Head of caudate nucleus (tissue), 42 donors: ENCODE measurements at places on chromosomes 3 and 15.
A peak's percentile ranks its signal among the peaks of the same experiment; 100 is the strongest.

- peak; percentile 76 for DNase-seq
These were observed 97.7 kb upstream of the ATP2B2 start for GRCh38 chr3:10602769-10603768.

- DNase-seq: no peak
These were observed 107.0 kb downstream of the IQSEC1 start for GRCh38 chr3:12965999-12966846.

DNA sequence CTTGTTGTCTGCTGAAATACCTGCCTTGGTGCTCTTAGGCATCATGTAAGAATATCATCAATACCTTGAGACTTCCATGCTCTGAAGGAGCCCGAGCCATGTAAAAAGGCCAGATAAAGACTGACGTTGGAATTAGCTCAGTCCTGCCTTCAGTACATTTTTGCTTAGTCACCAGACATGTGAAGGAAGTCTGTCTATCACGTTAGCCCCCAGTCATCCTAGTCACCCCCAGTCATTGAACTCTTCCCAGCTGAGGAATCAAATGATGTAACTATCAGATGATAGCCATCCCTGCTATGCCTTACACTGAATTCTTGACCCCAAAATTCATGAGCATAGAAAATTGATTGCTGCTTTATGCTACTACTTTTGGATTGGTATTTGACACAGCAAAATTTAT lies 351.2 kb upstream of the SGO1 start:
- DNase-seq: no peak

DNA sequence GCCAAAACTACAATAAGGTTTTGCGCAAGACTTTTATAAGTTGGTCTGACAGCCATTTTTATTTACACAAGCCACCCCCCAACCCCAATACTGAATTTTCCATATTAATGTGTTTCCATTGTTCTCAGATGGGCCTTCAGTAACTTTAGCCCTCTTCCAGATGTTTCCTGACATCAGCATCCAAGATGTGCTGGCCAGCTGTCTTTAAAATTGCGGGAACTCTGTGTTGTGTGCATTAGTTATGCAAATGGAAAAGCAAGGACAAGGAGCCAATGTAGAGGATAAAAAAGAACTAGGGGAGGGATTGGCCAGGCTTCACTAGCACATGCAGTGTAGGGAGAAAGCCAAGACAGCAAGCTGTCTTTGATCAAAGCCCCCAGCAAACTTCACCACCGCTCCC lies 45.4 kb downstream of the COMMD2 start:
- no peak for DNase-seq

- DNase-seq: no peak
These were observed 1.5 kb downstream of the PTPN9 start for GRCh38 chr15:75577401-75578172.

GRCh38 chr15:85312486-85312885 lies 67.9 kb upstream of the AKAP13 start:
- DNase-seq: no peak

GRCh38 chr3:102536456-102536855 lies 101.6 kb downstream of the ZPLD1 start:
- DNase-seq: peak; percentile 41

GRCh38 chr3:50248387-50248786 lies 12.4 kb downstream of the GNAI2 start:
- DNase-seq: no peak

GRCh38 chr3:64271631-64272030 lies 46.4 kb upstream of the PRICKLE2 start:
- no peak for DNase-seq

DNA sequence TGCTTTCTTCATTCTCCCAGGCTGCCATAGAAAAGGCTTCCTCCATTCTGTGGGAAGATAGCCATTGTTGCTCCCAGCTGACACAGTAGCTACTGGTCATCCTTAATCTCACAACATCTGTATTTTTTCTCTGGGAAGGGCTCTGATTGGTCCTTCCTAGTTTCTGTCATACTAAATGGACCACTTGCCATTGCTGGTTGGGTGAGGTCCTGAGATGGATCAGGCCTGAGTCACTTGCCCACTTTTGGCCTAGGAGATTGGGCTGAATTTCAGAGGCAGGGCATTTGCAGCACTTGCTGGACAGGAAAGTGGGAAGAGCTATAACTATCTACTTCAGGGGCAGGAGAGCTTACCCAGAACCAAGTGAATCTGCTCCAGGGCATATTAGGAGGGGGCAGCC lies 106.5 kb upstream of the PROK2 start:
- no peak for DNase-seq

DNA sequence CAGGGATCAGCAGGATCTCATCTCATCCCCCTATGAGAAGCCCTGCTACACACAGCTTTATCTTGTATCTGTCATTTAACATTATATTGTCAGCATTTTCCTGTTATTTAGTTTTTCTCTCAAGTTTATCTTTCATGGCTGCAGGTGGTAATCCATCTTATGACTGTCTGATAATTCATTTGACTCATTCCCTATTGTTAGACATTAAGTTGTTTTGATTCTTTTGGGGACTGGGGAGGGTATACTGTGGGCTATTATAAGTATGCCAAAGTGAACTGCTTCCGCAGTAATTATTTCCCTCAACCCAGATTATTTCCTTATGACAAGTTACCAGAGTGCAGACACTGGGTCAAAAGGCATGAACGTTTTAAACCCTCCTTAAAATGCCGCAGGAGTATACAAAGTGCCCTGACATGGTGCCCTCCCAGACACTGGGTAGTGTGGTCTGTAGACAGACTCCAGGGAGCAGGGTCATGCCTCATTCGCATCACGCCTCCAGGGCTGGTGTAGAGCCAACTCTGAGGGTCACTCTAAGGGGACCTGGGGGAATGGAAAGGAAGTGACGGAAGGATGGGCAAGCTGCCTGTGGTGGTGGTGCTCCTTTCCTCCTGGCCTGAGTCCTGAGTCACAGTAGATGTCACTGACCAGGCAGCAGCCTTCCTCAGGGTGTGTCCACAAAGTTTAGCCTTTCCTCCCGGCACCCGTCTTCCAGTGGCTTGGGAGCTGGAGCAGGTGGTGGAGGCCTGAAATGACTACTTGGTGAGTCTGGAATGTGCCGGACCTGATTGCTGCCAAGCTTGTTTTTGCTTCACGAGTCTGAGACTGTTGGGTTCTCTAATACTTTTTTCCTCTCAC lies 11.6 kb downstream of the GPR160 start:
- no peak for DNase-seq

DNA sequence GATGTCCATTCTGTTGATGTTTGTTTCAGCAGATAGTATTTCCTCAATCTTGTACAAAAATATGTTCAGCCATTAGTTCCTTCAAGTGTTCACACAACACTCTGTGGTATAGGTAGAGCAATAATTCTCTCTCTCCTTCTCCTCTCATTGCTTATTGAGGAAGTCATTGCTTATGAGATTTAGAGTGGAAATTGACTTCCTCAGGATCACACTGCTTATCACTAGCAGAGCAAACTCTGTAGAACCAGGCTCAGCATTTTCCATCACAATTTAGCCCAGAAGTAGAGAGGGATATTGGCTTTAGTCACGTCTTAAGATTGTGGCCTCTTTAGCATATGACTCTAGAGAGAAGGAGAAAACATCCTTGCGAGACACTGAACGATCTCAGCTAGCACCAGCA lies 31.2 kb downstream of the RAB11A start:
- no peak for DNase-seq

GRCh38 chr15:97425596-97425995 lies 534.9 kb upstream of the ARRDC4 start:
- DNase-seq: no peak

GRCh38 chr3:13121553-13122001 lies 48.3 kb upstream of the IQSEC1 start:
- DNase-seq: no peak

DNA sequence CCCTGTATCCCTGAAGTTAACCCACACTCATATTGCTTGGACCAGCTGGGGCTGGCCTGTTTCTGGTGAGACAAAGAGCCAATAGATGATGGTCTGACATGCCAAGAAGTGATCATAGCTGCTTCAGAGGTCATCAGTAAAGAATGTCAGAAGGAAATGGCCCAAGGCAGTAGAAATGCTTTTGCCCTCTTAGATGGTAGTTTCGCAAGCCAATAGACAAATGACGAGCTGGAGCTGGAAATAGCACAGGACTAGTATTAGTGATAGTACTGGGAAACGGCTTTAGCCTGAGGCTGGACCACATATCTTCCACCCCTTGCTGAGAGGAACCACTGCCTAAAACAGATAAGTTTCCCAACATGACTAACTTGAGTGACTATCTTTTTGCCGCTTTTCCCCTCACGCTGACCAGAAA lies 176.1 kb upstream of the THBS1 start:
- DNase-seq: no peak

- DNase-seq: no peak
These were observed 45.5 kb downstream of the SATB1 start for GRCh38 chr3:18379647-18380046.

DNA sequence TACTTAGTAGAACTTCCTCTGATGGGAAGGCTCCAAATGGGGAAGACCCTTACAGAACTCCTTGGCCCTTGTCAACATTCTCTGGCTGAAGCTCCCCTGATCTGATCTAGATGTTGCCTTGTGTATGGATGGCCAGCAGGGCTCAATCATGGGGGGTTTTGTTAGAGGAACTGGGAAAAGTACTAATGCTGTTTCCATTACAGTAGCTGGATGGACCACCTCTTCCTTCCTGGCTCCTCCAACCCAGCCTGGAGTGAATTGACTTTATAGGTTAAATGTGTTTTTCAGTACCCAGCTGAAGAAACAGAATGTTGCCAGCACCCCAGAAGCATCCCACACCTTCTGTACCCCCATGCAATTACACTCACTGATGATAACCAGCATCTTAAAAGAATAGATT lies 22.7 kb upstream of the CLEC3B start:
- no peak for DNase-seq

DNA sequence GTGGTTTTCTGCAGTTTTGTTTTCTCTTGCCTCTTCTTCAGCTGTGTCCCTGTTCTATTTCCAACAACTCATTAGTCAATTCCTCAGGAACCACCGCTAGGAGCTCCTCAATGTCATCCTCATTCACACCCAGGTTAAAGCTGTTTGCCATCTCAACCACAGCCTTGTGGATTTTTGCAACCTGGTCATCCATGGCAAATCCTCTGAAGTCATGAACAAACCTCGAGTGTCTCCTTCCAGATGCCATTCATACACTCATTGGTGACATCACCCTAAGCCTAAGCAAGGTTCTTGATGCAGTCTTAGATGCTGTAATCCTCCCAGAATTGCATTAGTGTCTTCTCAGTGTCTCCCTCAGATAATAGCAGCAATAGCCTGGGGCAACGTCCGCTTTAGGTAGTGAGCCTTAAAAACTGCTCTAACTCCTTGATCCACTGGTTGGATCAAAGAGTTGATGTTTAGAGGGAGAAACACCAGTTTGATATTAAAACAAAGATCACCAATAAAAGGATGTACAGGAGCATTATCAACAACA lies 31.5 kb upstream of the ZNF502 start:
- no peak for DNase-seq

DNA sequence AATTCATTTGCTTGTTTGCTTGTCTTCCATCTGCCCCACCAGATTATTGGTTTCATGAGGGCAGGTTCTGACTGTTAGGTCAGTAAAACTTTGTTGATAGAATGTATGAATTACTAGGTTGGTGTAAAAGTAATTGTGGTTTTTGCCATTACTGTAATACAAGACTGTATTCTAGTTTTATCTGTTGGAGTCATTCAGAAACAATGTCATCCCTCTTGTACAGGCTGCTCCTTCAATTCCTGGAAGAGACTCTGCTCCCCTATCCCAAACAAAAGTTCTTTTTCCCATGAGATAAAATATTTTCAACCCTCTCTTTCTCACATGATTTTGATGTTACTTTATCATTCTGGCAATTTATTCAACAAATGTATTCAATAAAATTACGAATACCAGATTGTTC lies 115.0 kb downstream of the CHST2 start:
- no peak for DNase-seq

- peak; percentile 81 for DNase-seq
These were observed at the start of gene SLCO3A1 for GRCh38 chr15:91853511-91853947. TSS of gene SLCO3A1 (plus strand) at chr15:91853708.

- no peak for DNase-seq
These were observed 100.2 kb upstream of the CFAP20DC start for GRCh38 chr3:59150039-59150438.

DNA sequence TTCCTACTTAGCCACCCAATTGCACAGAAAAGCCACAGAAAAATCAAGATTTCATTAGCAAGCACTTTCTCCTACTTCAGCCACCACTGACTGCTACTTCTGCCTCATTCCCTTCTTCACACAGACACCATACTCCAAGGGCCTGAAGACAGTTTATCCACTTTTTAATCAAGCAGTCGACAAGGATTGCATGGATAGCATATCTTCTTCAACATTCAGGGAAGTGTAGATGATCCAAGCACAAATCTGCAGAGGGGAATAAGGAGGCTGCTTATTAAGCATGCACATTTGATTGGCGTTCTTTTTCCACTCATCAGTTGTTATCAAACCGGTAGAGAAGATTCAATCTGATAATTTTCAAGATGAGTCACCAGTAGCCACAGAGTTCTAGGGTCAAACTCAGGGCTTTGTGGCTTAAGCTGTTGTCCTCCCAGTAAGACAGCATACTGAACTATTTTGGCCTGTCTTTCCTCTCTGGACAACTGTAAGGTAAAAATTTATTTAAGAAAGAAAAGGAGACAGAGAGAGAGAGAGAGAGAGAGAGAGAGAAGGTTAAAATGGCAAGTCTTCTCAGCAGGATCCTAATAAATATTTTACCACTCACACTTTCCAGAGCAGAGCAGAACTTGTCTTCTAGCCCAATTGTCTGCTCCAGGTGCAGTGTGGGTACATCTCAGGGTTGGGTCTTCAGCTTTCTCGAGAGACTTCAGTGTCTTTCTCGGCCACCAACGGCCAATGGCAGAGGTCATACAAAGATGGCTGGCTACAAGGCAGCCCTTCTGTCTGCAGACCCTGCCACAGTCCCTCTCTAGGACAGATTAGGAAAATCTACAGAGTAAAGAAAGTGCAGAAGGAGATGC lies 80.6 kb upstream of the BHLHE40 start:
- DNase-seq: no peak

GRCh38 chr3:178504128-178504527 lies 32.1 kb upstream of the KCNMB2 start:
- no peak for DNase-seq

GRCh38 chr3:88230638-88231037 lies 80.9 kb downstream of the C3orf38 start:
- DNase-seq: no peak

DNA sequence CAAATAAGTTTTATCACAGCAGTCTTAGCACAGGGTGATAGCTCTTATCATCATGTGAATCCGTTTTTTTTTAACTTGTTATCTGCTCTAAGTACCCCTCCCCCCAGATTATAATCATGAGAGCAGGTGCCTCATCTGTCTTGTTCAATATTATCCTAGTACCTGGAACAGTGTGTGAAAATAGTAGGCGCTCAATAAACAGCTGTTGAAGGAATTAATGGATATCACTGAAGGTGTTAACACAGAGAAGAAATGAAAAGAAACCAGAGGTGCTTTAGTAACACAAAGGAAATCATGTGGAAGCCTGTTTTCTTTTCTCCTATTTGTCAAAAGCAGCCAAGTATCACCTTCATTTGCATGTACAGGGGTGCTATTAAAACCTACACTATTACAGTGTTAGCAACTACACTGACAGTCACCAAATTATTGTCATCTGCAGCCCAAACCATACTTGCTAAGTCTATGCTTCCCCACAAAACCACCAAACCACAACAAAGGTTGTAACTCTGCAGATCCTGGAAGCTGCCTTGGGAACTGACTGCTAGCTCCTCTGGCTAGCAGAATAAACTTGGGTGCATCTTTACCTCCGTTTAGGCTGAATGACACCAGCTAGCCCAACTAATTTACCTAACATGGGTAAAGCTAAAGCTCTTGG lies 2.9 kb downstream of the XPC start:
- DNase-seq: no peak
